ENCODE measurements at places on chromosomes 2 and 18. TPM values are rescaled to one million over a fixed set of nuclear protein-coding genes. Genes with fewer than 3 reads are reported as not detected.
A peak's percentile ranks its signal among the peaks of the same experiment; 100 is the strongest.

Gene MATN3
- total RNA-seq: not detected

GRCh38 chr2:240021488-240022104 is 3.5 kb downstream of the NDUFA10 start:
- peaks cover 14% of the 10 kb centered on the region for H3K4me1 ChIP-seq
- peaks cover 42% of the 10 kb centered on the region for H3K36me3 ChIP-seq
- no peak overlapping the region for H3K27ac ChIP-seq
- peak; percentile 28 for DNase-seq
- no peaks in the 10 kb centered on the region for H3K27me3 ChIP-seq
- H3K4me3 ChIP-seq: no peak overlapping the region

DNA sequence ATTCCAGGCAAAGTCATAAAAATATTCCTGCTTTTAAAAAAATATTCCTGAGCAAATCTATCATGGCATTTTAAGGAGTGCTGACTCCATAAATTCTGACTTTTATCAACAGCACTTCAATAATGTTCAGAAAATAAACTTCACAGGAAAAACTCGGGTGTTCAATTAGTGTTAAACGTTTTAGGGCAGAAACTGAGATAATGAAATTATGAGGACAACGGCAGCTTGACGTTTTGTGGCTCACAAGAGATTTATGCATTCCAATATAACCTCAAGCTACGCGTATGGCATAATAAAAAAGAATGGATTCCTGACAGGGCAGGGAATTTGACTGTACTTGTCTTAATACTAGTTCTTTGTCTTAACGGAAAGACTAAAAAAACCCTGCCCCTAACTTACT is 133.2 kb downstream of the ICOS start:
- H3K4me1 ChIP-seq: no peaks in the 10 kb centered on the region
- peaks cover 15% of the 10 kb centered on the region for H3K27me3 ChIP-seq
- no peak overlapping the region for H3K27ac ChIP-seq
- no peak overlapping the region for H3K4me3 ChIP-seq
- no peaks in the 10 kb centered on the region for H3K36me3 ChIP-seq

Gene REG1B
- 4.2 TPM for total RNA-seq

GRCh38 chr2:168850846-168851245 is 39.4 kb downstream of the SPC25 start:
- no peaks in the 10 kb centered on the region for H3K27me3 ChIP-seq
- DNase-seq: no peak
- H3K27ac ChIP-seq: no peak overlapping the region
- H3K36me3 ChIP-seq: no peaks in the 10 kb centered on the region
- no peak overlapping the region for H3K4me3 ChIP-seq

DNA sequence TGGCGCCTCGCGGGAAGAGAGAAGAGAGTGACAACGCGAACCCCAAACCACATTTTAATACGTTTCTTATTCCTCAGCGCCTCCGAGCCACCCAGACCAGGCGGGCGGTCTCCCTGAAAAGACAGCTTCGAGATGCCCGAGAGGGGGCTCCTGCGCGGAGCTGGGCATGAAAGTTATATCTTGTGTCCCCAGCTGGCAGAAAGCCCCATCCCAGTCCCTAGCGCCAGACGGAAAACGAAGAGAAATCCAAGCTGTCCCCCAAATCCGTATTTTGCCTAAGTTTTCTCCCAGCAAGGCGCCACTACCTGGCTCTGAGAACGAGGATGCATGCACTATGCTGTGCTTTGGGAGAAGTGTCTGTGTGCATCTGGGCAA is 797 bp downstream of the NXPH2 start:
- H3K36me3 ChIP-seq: no peaks in the 10 kb centered on the region
- H3K27me3 ChIP-seq: no peaks in the 10 kb centered on the region
- no peak overlapping the region for H3K4me3 ChIP-seq
- H3K4me1 ChIP-seq: no peaks in the 10 kb centered on the region

Data from HCT116 (cell line).